ENCODE measurements at places on chromosomes 6 and 20. TPM values are rescaled to one million over a fixed set of nuclear protein-coding genes. Genes with fewer than 3 reads are reported as not detected.

DNA sequence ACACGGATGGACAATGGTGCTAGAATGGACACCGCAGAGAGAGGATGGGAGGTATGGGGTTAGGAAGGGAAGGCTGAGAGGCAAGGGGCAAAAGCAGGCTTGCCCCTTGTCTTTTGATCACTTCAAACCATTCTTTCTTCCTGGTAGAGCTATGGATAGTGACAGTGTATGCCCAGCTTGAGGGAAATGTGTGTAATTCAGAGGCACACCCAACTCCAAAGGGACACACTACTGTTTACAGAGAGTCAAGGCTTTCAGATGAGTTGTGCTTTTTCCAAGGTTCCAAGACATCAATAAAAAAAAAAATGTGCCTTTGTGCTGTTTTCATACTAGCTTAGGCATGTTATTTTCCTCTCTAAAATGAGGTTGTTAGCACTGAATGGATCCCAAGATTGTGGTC is 185.0 kb downstream of the MCHR2 start:
- no peak for DNase-seq

GRCh38 chr6:161586887-161587286 is 313.0 kb upstream of the AGPAT4 start:
- no peak for DNase-seq

- DNase-seq = peak; percentile 75
Measured at GRCh38 chr20:17617212-17617867, 47.5 kb downstream of the DSTN start.

GRCh38 chr6:64505312-64505711 is 869.7 kb downstream of the PHF3 start:
- DNase-seq = peak; percentile 22

DNA sequence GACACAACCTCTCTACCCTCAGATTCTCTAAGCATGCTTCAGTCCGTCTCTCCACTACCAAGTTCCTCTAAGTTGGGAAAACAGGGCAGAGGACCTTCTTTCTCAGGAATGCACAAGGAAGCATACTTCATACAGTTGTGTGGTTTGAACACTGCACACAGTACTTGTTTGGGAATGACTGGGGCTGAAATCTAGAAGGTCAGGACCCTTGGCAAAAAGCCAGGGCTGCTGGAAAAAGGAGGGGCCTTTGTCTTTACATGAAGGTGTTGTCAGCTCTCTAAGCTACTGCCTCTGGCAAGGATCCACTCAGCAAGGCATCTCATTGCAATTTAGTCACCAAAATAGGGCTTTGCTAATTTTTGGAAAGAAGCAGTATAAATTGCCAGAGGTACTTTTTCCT is 20.7 kb upstream of the HEY2 start:
- DNase-seq = no peak

Gene SCUBE3
- 9.7 TPM for total RNA-seq

Measured in Right ventricle myocardium superior (tissue), 1 donor.